Thoracic aorta (tissue), 2 donors: ENCODE measurements at places on chromosomes 3 and 15. TPM values are rescaled to one million over a fixed set of nuclear protein-coding genes. Genes with fewer than 3 reads are reported as not detected.

DNA sequence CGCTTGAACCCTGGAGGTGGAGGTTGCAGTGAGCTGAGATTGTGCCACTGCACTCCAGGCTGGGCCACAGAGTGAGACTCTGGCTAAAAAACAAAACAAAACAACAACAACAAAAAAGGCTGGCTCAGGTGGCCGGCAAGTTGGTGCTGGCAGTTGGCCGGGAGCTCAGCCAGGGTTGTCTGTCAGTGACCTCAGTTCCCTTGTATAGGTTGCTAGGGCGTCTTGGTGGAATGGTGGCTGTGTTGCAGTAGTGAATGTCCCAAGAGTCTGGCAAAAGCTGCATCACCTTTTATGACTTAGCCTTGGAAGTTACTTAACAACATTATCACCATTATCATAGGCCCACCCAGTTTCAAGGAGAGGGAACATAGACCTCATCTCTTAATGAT lies 40.6 kb downstream of the ASB7 start:
- DNase-seq = no peak

GRCh38 chr3:19384868-19385267 lies 236.6 kb downstream of the KCNH8 start:
- no peak for DNase-seq

- no peak for DNase-seq
Observed at GRCh38 chr3:100089812-100090668, 24.3 kb downstream of the FILIP1L start.

- no peak for DNase-seq
Observed at GRCh38 chr3:484341-484740, 287.8 kb downstream of the CHL1 start.

GRCh38 chr3:57910990-57911389 lies 97.2 kb upstream of the FLNB start:
- DNase-seq = no peak

DNA sequence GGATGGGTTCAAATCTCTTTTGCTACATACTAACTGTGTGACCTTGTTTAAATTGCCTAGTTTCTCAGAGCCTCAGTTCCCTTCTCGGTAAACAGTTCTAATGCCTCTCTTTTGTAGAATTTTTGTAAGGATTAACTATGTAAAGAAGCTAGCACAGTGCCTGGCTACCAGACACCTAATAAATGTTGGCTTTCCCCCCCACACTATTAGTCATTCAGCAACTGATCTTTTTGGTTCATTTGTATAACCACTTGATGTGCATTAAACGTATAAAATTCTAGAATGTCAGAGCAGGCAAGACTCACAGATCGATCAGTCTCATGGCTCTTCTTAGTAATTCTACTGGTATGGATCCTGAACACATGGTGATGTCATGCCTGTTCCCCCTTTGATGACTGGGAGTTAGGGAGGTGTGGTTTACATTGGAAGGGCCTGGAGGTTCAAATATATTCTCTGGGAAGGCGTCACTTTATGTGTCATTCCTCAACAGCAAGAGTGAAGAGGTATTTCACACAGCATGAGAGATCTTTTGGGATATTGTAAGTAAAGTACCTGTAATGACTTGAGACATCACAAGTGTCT lies 6.5 kb downstream of the TAGLN3 start:
- DNase-seq = no peak

GRCh38 chr3:37441689-37442088 lies 267.3 kb upstream of the LRRFIP2 start:
- DNase-seq = no peak

- no peak for DNase-seq
Observed at GRCh38 chr3:140913728-140914127, 27.9 kb upstream of the SLC25A36 start.

DNA sequence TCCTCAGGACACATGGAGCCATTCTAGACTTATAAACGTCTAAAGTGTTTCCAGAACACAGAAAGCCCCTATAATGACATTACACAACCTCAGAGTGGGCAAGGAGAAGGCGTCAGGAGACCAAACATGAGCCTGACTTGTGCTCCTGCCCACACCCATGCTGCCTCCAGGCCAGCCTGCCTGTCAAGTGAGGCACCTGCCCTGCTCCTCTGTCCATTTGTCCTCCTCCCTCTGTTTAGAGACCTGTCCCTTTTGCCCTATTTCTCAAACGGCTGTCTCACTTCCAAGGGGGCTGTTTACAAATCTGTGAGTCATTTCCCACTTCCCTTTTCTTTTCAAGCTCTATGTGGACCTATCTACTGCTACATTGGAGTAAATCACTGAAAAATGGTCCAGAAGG lies 21.0 kb downstream of the ZDHHC3 start:
- DNase-seq = no peak

DNA sequence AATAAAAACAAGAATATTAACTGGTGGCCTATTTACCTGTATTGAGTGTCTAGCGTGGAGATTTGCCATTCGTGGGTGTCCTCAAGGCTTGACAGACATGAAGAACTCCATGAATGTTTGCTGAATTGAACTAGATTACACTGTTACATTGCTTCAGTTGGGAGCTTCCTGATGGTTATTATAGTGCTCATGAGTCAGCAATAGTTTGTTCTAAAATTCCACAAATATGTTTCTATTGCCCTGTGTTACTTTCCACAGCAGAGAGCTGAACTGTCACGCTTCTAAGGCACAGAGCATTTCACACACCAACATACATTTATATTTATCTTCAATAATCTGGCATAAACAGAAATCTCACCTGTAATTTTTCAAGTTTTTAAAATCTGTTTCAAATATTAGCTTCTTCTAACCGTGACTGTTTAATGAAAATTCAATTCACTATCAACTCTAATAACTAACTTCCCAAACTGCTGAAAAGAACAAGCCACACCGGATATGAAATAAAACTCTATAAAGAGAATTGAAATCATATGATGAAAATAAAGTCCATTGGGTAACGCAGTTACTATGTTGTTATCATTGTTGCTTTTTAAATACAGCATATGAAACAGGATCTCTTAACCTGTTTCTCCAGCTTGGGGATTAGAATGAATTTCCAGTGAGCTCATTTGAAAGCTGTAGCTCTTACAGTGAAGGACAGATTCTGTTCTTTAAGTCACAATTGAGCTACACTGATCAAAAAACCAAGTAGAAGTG lies 61.2 kb upstream of the MCF2L2 start:
- no peak for DNase-seq

GRCh38 chr3:184537885-184538665 lies 23.5 kb upstream of the EPHB3 start:
- DNase-seq = no peak

DNA sequence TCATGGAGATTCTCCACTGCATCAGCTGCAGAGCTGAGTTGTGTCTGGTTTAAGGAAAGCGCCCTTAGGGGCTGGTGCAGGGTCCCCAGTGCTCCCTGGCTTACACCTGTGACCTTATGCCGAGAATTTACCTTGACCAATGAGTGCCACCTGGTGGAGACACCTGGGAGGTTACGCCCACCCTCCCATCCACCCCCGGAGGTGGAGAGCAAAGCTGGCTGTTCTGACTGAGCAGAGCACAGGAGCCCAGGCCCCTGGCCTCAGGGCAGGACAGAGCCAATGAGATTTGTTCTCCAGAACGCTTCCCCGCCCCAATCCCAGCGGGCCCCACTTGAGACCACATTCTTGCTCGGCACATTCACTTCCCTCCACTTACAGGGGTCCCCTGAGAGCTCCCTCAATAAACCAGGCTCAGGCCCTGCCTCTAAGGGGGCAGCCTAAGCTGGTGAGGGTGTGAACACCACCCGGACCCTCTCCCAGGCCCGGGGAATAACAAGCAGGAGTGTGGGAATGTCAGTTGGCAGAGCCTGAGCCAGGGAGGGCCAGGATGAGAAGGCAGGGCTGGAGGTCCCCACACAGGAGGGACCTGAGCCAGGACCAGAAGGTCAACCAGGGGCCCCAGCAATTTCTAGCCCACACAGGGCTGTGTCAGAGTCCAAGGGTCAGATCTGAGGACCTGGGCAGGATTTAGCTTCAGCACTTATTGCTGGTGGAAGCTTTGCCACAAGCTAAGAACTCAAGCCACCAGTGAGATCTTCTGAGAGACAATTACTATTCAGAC lies 117.1 kb downstream of the TPRA1 start:
- no peak for DNase-seq

- DNase-seq = no peak
Observed at GRCh38 chr3:42535981-42536784, 33.7 kb downstream of the VIPR1 start.

DNA sequence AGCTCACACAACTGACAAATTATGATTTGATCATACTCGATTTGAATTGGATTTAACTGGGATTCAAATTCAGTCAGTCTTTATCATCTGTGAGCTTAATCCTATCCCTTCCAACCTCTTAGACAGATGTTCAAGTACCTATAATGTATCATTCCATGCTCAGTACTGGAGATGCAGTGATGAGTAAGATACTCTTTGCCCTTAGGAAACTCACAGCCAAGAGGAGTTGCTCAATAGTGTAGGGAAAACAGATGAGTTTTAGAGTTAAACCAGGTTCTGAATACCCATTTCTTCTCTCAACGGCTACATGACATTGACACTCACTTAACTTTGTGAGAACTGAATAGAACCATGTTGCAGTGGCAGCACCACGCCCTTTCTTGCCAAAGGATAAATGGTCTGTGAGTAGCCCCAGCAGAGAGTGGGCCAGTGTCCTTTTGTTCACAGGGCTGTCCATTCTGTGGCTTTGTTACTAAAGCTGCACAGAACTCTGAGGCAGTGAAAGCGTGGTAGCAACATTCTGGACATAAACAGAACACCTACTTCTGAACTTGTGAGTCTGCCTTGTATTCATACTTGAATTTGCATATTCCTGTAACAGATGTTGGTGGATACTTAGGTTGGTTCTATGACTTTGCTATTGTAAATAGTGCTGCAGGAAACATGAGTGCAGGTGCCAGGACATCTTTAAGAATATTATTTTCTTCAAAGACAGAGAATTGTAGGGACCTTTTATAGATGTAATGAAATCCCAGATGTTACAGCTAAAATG lies 91.6 kb downstream of the RASA2 start:
- no peak for DNase-seq

DNA sequence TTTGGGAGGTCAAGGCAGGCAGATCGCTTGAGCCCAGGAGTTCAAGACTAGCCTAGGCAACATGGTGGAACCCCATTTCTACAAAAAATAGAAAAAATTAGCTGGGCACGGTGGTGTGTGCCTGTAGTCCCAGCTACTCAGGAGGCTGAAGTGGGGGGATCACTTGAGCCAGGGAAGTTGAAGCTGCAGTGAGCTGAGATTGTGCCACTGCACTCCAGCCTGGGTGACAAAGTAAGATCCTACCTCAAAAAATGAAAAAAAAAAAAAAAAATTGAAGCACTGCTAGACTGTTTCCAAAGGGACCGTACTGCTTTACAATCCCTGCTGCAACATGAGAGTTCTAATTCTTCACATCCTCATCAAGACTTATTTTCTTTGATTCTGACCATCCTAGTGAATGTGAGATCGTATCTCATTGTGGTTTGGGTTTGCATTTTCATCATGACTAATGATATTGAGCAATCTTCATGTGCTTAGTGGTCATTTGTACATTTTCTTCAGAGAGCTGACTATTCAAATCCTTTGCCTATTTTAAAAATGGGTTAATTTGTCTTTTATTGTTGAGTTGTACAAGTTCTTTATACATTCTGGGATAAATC lies 10.8 kb downstream of the CMTM8 start:
- no peak for DNase-seq

DNA sequence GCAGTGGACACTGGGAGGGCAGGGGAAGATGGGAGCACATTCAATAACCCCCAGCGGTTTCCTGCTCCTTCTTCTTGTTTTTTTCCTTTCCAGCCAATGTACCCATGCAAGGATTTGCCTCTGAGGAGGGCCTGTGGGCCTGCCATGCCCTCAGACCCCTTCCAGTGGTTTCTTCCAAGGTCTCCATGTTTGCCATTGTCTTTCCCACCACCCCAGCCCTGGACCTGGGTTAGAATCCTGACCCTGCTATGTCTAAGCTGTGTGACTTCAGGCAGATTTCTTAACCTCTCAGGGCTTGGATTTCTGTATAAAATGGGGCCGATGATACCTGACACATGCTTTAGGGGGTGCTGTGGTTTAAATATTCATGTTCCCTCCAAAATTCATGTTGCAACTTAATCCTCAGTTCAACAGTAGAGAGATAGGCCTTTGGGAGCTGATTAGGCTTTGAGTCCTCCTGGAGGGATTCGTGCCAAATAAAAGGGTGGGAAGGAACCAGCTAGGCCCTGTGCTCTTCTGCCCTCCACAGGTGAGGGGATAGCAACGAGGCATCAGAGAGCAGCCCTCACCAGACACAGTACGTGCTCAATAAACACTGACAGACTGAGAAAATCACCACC lies 46.3 kb upstream of the FLNB start:
- DNase-seq = no peak

GRCh38 chr3:107523539-107524325 lies 970 bp downstream of the BBX start:
- no peak for DNase-seq

DNA sequence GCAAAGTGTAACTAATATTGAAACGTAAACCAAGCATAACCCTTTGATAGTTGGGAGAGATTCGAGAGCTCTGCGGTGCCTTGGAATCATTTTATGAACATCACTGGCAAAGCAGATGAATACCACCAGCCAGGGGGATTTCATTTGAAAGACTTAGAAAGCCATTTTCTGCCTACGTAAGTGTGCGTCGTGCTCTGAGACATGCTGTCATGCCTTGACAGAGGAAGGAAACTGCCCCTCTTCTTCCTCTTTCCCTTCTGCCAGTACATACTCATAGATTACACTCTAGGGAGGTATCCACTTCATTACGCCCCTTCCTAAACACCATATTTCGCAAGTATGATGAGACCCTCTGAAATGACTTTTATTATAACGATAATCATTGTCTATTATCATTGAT lies 3.3 kb upstream of the MTHFS start:
- no peak for DNase-seq

DNA sequence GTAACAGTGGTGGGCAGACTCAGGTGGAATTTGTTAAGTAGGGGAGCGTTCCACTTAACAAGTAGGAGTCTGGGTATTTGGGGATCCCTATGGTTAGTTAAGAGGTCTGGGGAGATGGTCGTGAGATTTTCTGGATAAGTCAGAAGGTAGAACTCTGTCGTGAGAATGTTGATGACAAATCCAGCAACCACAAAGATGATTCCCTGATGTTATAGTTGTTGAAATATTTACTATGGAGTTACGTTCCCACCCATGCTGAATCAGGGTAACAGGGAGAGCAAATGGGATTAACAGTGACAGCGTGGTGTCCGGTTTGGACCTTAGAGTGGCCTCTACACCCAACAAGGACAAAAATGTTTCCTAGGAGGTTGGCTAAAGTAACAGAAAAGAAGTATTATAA lies 110.8 kb downstream of the MFSD1 start:
- no peak for DNase-seq

The EFHB gene
- total RNA-seq = 0.42 TPM

The LTF gene
- 3.0 TPM for total RNA-seq

The IL5RA gene
- 1.8 TPM for total RNA-seq

The HIGD1A gene
- total RNA-seq = 163 TPM

The DPPA4 gene
- total RNA-seq = not detected

The PIGX gene
- 19.3 TPM for total RNA-seq

The GOLGA8G gene
- total RNA-seq = not detected

The WDR93 gene
- not detected for total RNA-seq

The IL17RE gene
- total RNA-seq = 5.7 TPM

The TRPM1 gene
- total RNA-seq = not detected

The COL6A5 gene
- not detected for total RNA-seq

The RAP2B gene
- total RNA-seq = 12.9 TPM
